Neuronal stem cell (in vitro differentiated cells): ENCODE measurements at places on chromosomes 16 and 17.

DNA sequence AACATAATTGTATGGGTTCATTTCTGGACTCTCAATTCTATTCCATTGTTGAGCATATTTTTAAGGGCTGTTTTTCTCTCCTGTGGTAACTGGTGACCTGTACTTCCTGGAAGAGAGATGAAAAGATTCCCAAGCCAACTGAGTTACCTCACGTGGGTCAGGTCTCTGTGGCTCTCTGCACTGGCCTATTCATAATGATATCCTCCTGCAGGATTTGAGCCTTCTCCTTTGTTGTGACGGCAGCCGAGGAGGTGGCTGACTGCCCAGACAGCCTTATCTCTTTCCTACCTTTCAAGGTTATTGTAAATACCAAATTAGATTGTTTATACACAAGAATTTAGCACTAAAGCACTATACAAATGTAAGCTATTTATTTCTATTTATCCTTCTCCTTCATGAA is 2.7 kb upstream of the ACE start:
- DNase-seq = no peak

- DNase-seq = no peak
These were observed 164.9 kb downstream of the STX8 start for GRCh38 chr17:9410737-9411136.

GRCh38 chr17:61294777-61295176 is 104.9 kb upstream of the TBX2 start:
- no peak for DNase-seq

DNA sequence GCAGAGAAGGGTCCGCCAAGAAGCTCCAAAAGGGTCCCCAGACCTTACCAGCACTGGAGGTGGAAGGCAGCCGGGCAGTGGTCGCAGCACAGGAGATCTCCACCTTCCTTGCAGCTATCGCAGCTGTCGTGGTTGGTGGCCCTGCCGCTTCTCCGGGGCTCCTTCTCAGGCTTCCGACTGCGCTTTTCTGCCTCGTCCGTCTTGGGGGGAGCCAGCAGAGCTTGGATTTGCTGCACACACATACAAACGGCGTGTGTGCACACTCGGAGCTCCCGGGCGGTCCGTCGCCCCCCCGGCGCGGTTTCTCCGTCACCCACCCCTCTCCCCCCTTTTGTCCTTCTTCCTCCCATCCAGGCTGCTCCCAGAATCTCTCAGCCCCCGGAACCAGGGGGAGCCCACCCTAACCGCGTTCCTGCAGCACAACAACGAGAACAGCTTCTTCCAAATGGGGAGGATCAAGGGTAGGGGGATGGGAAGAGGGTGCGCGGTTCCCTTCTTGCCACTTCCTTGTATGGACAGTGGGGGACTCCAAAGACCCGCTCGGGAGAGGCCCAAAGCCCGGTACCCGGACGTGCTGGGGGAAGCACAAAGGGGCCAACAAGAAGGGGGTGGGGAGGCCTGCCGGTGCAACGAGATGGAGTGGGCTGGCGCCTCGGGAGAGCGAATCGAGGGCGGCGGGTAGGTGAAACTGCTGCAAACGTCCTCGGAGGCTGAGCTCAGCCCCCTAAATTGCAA is 1.1 kb downstream of the PHF12 start:
- peak; percentile 60 for DNase-seq

- no peak for DNase-seq
These were observed 6.3 kb downstream of the TBC1D16 start for GRCh38 chr17:80029258-80029974.

GRCh38 chr16:31073142-31073969 is 684 bp downstream of the ZNF668 start:
- peak; percentile 89 for DNase-seq
